Posterior vena cava (tissue), 2 donors: ENCODE measurements at places on chromosomes 5 and 9. TPM values are rescaled to one million over a fixed set of nuclear protein-coding genes. Genes with fewer than 3 reads are reported as not detected.

Gene REEP2
- 12.5 TPM for total RNA-seq

Gene MCCC2
- 19.3 TPM for total RNA-seq

Gene UGT3A1
- not detected for total RNA-seq

Gene MYO10
- 8.5 TPM for total RNA-seq
